ENCODE measurements at places on chromosomes 16 and 17.
A peak's percentile ranks its signal among the peaks of the same experiment; 100 is the strongest.

- no peak for DNase-seq
These were observed 33.9 kb upstream of the ZNF423 start for GRCh38 chr16:49889725-49890397.

- DNase-seq, result no peak
These were observed 191.1 kb downstream of the C16orf78 start for GRCh38 chr16:49564496-49565229.

- peak; percentile 97 for DNase-seq
These were observed 3.0 kb downstream of the SECTM1 start for GRCh38 chr17:82330322-82331239.

- DNase-seq, result no peak
These were observed 63.0 kb downstream of the SMG6 start for GRCh38 chr17:2240541-2240940.

DNA sequence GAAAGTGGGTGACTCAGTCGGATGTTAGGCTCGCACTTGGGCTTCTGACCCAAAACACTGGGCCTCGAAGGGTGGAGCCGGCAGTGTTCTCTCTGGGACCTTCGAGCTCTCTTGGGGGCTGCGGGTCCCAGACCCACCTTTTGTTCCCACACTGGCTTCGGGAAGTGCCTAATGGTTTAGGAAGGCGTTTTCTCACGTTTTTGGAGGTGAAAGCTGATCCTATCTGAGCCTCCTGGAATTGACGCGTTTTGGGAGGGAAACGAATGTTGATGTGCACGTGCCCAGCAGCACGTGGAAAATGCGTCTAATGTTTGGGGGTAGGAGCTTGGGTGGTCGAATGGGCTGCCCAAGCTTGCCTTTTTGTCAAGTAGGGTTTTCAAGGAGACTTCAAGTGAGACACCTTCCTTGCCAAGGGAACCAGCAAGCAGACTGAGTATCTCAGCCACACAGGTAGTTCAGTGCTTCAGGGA, 666 bp downstream of the HGS start:
- no peak for DNase-seq

DNA sequence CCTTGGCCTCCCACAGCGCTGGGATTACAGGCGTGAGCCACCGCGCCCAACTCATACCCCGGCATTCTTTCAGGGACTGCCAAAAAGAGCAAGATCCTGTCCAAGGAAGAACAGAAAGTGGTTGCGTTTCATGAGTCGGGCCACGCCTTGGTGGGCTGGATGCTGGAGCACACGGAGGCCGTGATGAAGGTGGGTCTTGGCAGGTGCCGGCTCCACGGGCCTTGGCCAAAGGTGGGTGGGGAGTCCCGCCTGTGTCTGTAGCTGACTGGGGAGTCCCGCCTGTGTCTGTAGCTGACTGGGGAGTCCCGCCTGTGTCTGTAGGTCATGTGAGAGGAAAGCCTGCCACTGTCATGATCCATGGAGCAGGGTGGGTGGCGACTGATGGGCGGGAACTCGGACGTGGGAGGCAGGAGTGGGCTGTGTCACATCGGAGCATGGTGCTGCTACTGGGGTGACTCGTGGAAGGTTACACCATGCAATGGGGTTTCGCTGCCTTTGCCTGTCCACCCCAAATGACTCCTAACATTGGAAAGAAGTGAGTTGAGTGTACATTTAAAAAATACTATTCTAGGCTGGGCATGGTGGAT, 10.0 kb upstream of the RPL13 start:
- no peak for DNase-seq

GRCh38 chr16:3038896-3039295, 2.2 kb upstream of the BICDL2 start:
- DNase-seq, result no peak

DNA sequence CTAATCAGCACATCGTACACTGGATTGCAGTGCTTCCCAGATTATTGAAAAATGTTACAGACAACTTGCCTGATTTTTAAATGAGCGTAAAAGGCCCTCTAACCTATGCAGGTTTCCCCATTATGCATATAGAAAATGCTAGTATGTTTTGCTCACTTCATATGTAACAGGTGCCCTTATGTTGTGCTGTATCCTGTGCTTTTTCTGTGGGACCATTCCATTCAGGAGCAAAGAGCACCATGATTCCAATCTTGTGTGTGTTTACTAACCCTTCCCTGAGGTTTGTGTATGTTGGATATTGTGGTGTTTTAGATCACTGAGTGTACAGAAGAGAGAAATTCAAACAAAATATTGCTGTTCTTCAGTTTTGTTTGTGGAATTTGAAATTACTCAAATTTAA, 12.9 kb downstream of the PTRH2 start:
- no peak for DNase-seq

- DNase-seq, result no peak
These were observed 53.9 kb upstream of the ENPP7 start for GRCh38 chr17:79676796-79677195.

DNA sequence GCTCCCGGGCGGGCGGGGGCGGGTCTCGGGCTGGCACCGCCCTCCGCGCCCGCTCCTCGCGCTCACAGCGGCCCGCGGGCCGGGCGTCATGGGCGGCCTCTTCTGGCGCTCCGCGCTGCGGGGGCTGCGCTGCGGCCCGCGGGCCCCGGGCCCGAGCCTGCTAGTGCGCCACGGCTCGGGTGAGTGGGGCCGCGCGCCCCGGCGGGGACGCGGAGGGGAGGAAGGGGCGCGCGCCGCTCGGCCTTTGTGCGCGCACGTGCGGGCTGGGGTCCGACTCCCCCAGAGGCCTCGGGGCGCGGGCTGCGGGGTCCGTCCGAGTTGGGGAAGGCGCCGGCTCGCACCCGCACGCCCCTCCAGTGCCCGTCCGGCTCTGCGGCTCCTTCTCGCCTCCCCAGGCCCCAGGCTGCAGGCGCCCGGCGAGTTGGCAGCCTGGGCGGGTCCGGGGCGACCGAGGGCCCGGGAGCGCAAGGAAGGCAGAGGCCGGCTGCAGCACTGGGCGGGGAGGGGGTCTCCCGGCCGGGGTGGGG, at the start of gene NME4:
TSS of gene NME4 (plus strand) at position 65 of the 527 bp plus-strand sequence. CDS start at position 89, 24 bp downstream.
- DNase-seq, result no peak

DNA sequence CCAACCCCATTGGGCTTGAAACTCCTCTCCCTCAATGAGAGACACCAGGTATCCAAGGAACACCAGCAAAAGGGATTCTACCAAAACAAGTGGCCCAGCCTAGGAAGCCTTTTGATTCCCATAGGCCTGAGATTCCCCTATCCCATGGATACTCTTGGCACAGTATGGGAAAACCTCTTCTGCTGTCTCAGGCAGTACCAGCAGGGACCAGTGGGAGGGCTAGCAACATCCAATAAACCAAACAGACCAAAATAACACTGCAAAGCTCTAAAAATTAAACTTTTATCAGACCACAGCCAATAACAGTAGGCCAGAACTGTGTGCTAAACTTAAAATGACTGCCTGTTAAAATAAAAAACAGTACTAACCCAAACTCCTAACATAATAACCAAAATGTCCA, 153.9 kb upstream of the CES5A start:
- no peak for DNase-seq

- no peak for DNase-seq
These were observed 193.6 kb downstream of the CPPED1 start for GRCh38 chr16:12609937-12610699.

- DNase-seq, result no peak
These were observed 95.2 kb downstream of the C16orf78 start for GRCh38 chr16:49468611-49469310.

GRCh38 chr16:60478810-60479209, 1557.4 kb downstream of the CDH8 start:
- no peak for DNase-seq

DNA sequence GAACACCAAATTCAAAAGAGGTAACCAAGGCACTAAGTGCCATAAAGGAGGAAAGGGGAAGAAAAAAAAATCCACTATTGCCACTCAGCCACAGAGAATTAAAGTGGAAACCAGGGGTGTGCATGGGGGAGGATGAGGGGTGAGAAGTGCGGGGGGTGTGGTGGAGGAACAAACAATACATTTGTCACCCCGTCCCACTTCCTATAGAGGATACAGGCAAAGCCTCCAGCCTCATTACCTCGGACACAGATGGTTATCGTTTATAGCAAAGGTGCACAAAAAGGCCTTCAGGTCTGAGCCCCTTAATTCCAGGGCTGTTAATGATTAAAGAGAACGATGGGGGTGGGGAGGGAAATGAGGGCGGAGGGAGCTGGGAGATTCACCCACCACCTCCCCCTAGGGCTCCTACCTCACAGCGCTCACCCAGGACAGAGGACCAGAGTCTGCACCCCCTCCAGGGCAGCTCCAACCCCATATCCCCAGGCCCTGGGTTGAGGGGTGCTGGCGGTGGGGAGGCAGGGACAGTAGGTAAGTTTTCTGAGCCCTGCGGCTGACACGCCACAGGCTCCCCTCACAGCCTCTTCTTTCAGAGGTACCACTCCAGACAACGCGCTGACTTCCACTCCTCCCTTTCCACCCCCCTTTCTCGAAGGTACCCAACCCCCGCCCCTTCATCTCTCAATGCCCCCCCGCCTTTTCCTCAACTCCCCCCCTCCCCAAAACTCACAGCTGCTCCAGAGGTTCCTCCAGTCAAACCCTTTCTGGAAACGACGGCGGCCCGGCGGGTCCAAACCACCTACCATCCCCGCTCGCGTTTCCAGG, 470 bp downstream of the DCUN1D3 start:
- no peak for DNase-seq

All from SHP77 (cell line).